CD4-positive, alpha-beta T cell treated with Interleukin-15 for 4 hours (primary cell): ENCODE measurements at places on chromosomes 6 and 20.

- no peak for DNase-seq
Measured at GRCh38 chr20:3727401-3728021, 5.0 kb upstream of the HSPA12B start.

- DNase-seq = no peak
Measured at GRCh38 chr6:16925461-16925860, 164.2 kb upstream of the ATXN1 start.

DNA sequence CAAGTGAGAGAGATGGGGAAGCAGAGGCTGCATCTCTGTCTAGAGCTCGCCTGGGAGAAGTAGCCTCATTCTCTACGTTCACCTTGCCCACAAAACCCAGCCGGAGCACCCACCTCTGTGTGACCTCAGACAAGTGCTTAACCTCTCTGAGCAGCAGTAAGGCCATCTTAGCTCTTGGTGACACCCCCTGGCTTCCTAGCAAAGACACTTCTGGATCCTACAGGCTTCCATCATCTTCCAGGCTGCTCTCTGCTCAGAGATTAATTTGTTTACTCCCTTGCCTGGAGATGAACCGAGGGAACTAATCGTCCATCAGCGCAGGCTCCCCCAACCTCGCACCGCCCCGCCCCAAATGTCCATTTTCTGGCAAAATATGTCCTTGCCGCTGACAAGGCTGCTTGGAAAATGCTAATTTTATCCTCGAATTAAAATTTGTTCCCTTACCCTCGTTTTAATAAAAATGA, 24.0 kb upstream of the CTNNBL1 start:
- DNase-seq = no peak

DNA sequence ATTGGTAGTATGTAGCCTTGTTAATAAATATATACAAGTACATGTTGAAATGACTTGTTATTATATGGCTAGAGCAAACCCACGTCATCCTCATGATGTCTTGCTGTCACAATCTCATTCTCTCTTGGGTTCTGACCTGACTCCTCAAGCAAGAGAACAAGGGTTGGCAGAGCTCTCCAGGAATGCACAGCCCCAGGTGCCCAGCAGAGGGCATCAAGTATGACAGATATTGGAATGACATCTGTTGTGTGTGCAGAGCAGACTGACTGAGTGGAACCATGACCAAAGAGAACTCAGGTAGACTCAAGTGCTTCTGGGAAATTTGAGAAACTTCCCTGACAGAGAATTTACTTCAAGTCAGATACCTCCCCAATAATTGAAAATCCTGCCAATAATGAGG, 90.6 kb downstream of the PAX1 start:
- DNase-seq = no peak

DNA sequence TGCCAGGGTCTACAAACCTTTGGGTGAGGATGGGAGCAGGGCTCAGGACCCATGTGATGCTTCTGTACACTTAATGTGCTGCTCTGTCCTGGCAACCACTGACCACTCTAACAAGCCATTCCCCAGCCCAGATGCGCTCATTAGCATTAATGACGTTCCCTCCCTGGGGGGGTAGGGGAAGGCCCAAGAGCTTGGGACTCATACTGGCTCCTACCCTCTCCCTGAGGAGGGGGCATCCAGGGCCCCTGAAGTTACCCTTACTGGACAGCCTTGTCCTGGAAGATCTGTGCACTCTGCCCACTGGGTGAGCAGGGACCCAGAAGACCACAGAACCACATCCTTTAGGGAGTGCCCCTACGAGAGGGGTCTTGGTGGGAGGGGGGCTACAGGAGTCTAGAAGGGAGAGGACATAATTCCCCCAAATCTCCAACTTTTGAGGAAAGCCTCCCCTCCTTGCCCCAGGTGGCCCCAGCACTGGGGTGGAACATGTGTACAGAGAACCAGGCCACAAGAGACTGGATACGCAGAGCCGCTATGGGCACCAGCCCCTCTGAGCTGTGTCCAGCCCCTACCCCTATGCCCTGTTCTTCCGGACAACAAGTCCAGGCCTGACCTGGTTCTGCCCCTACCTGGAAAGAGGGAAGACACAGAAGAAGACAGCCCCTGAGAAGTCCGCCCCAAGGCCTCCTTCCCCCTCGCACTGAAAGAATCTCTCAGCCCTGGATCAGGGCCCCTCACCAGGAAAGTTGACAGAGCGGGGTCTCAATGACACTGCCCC, 1.4 kb downstream of the TEAD3 start:
- no peak for DNase-seq

DNA sequence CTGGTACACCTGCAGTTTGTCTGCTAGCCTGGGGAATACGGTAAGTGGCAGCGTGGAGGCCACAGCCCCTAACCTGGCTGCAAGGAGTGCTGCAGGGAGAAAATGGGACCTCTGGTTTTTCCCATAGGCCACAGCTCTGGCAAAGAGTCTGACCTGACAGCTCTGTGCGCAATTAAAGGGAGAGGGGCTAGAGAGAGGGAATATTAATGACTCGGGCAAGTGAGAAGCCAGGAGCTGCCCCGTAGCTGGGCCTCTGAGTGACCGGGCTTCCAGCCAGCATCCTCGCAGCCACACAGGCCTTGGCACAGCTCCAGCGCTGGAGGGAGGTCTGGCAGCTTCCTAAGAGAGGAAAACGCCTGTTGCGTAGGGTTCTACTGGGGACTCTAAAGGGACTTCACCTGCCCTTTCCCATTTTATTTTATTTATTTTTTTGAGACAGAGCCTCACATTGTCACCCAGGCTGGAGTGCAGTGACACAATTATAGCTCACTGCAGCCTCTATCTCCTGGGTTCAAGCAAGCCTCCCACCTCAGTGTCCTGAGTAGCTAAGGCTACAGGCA, 18.2 kb upstream of the OCSTAMP start:
- no peak for DNase-seq

DNA sequence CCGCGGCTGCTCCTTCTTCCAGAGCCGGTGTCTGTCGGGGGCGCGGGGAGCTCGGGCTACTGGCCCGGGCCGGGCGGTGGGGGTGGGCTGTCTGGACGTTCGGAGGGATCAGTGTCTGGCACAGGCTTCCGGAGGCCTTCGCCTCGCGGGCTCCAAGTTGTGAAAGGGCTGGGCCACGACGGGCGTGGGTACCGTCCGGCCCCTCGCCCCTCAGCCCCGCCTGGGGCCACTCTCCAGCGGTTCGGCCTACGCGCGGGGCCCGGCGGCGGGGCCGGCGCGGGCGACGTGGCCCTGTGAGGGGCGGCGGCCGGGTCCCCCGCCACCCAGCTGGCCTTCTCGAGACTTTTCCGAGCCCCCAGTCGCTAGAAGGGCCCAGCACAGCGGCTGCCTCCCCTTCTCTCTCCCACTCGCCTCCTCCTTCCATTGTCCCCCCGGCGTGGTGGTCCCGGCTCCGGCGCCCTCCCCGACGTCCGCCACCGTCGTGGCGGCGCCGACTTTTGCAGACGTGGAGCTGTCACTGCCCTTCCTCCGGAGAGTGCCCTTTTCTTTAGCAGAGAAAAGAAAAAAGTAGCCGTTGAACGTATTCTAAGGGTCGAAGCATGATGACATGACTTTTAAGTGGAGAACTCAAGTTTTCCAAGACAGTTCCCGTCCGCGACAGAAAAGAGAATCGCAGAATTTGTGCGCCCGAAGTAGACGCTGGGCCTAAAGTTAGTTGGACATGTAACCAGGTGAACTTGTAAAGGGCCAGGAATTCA, 571 bp downstream of the ITCH start:
- DNase-seq = no peak

DNA sequence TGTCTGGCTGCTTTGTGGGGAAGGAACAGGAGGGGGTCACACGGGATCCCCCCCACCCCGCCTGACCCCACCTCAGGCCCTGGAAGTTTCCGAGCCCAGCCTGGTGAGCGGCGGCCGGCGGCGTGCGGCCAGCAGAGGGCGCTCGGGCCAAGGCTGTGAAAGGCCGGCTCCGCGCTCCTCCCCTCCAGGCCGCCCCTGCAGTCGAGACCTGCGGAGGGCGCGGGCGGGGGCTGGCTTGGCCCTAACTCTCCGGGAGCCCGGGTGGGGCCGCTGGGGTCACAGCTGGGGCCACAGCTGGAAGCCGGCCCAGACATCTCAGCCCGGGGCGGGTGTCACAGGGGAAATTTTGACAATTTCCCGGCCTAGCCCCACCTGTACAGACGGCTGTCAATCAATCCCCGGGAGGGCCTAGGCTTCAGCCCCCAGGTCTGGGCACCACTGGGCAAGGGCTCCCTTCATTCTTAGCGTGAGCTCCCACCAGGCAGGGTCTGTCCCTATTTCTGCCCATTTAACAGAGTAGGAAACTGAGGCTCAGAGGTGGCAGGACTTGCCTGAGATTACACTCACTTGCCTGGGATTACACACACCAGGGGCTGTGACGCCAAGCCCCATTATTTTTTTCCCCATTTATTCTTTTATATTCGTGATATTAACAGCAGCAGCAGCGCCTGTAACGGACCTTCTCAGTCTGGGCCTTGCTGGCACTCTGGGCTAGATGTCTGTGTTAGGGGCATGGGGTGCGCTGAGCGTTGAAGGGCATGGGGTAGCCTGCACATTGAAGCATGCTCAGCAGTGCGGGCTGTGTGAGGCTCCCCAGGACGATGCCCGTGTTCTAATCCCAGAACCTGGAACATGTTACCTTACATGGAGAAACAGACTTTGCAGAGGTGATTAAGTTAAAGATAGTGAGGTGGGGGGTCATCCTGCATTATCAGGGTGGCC, 23.0 kb downstream of the ZBP1 start:
- peak; percentile 65 for DNase-seq

GRCh38 chr6:17156112-17156921, 54.5 kb downstream of the STMND1 start:
- peak; percentile 64 for DNase-seq

DNA sequence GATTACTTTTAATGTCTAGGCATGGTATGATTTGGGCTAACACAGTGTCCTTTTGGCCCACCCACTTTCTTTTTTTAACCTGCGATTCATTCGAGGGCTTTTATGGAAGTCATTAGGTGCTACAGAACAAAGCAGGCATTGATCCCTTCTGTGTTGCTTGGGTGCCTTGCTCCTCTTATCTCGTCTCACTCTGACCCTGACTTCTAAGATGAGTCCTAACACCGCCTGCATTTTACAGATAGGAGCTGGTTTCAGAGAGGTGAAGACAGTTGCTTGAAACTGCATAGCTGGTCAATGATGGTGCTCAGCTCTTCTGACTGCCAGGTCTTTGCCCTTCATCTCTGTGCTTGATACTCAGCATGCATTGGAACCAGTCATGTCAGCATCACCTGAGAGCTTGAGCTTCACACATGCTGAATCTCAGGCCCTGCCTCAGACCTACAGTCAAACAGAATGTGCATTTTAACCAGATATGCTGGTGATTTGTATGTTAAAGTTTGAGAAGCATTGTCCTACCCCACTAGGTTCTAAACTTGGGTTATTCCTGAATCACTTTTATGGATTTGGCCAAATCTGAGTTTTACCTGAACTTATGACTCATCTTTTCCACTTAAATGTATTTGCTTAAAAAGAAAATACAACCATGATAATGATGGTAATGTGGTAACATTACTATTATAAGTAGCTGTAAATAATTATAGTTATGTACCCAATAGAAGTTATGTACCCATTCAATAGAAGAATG, 142.3 kb downstream of the PLCB4 start:
- no peak for DNase-seq

DNA sequence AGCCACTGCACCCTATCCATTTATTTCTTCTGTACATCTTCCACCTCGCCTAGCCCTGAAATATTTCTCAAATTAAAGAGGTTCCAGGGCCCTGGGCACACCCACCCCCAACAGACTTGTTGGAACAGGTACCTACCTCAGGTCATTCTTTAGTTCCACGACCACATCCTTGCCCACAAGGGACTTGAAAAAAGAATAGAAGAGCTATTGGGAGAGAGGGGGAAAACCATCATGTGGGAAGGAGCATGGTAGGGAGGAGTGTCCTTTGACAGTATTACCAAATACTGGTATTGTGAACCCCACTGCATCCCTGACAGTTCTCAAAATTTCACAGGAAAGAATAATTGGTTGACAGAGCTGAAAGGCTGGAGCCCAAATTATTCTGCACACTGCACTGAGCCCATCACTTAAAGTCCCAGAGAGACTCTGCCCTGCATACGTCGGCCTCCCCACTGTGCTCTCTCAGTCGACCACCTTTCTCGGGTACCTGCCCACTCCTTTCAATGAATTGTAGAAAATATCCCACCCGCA, 762 bp downstream of the LSM2 start:
- no peak for DNase-seq

GRCh38 chr6:149128489-149129145, 188.9 kb upstream of the TAB2 start:
- peak; percentile 73 for DNase-seq

DNA sequence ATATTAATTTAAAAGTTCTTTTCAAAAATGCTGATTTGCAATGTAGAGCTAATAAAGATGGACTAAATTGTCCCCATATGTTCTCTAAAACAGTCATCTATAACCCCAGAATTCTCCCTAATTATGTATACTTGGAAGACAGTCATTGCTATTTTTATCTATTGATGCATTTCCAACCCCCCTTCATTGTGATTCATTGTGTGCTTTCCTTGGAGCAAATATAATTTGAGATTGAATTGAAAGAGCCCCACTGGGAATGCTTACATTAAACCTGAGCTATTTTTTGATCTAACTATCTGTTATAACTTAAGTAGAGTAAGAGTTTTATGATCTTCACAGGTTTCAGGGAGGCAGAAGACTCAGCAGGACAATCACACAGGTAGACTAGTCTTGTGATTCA, 73.7 kb upstream of the PTCHD4 start:
- no peak for DNase-seq

DNA sequence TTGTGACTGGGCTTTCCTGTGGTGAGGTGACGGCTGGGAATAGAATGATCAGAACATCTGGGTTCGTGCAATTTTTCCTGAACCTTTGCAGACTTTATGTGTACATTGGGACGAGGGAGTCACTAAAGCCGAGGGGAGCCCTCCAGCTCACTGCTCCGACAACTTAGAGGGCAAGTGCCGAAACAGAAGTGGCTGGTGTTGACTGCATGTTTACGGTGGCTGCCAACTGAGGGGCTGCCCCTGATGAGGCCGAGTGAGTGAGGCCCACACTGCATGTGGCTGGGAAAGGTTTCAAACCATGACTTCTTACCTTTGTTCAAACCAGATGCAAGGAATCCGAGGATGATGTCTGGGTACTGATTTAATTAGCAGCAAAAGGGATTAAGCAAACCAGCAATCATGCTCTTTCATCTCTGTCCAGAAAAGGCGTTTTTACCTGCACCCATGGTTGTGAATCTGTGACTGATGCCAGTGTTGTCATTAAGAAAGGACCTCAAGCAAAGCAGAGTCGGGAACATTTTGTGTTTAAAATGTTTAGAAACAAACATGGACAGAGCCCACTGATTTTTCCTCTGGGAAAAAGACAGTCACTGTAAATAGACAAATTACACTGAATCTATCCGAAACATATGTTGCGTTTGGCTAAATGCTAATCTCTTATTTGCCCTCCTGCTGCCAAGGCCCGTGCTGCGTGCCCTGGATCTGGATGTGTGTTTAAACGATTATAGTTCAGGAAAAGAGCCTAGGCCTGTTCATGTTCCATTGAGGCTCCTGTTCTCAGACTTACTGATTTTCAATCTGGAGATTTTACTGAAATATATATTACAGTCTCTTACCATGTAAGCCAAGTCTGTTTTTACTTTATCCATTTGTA, 105.1 kb downstream of the UST start:
- DNase-seq = no peak

- DNase-seq = no peak
Measured at GRCh38 chr6:160419488-160419887, 71.3 kb downstream of the SLC22A3 start.

- DNase-seq = no peak
Measured at GRCh38 chr20:33162313-33162712, 5.6 kb upstream of the BPIFA2 start.

GRCh38 chr6:116397914-116398313, 27.2 kb downstream of the DSE start:
- DNase-seq = no peak
